ENCODE measurements at places on chromosomes 4 and X.

GRCh38 chr4:124486423-124486822 is 226.1 kb downstream of the ANKRD50 start:
- no peak for DNase-seq

DNA sequence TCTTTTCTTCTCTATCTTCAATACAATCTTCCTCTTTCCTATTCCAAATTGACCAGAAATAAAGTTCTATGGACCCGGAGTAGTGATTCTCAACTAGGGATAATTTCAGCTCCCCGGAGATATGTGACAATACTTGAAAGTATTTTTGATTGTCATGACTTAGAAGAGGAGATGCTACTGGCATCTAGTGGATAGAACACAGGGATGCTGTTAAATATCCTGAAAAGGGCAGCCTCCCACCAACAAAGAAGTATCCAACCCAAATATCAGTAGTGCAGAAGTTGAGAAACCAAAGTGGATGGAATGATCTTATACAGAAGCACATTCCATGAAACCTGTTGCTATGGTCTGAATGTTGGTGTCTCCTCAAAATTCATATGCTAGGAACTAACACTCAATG is 65.7 kb upstream of the NDST3 start:
- DNase-seq: no peak

- DNase-seq: no peak
Measured at GRCh38 chrX:67917421-67918010, 373.7 kb downstream of the AR start.

DNA sequence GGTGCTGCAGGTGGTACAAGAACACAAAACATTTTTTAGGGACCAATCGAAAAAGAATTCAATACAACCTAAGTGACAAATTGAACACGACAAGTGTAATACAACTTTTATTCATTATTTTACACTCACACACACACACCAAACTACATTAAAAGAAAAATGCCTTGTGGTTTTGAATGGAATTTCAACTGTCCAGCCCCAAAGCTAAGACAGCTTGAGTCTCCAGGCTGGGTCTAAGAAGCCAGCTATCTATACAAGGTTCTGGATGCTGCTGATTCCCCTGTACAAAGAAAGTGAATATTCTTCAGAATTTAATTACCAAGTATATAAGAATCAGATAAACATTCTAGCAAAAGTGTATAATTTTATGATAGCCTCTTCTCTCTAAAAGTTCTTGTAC is 118.2 kb downstream of the PPP3CA start:
- DNase-seq: no peak

GRCh38 chrX:121755541-121755940 is 708.1 kb downstream of the GLUD2 start:
- DNase-seq: no peak

DNA sequence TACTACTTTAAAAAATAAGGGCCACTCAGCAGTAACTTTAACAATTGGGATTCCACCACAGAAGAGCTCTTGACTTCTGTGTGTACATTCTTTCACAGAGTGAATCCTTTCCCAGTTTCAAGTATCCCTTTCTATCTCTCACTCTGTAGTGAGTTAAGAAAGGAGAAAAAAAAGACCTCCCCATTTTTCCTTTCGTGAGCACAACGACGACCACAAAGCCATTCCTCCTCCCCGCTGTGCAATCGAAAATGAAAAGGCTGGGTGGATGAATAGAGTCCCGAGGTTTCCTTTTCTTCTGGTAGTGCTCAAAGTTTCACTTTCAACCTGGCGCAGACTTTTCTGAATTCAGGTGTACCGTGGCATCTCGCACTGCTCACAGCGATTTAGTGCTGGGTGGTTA is 58.0 kb downstream of the TAB3 start:
- peak; percentile 47 for DNase-seq

DNA sequence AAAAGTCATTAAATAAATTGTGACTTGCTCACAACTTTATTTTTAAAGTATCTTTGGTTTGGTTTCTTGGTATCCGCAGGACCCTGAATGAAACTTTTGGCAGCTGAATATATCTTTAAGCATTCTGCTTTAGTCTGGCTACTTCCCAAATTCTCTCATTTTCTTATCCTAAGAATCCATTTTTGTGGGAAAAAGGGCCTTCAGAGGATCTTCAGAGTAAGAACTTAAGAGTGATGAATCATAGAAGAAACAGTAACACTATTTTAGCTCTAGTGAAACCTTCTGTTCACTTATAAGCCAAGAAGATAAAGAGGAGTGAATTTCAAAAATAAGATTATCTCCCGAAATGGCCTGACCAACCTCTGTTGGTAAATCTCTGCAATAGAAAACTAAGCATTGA is 540.6 kb upstream of the MAGEB18 start:
- DNase-seq: no peak

Data from activated CD4-positive, alpha-beta T cell treated with anti-CD3 and anti-CD28 coated beads for 48 hours (primary cell).